ENCODE measurements at places on chromosomes 3 and 15.

- DNase-seq: no peak
These were observed 209.9 kb downstream of the ITPR1 start for GRCh38 chr3:4703054-4703480.

GRCh38 chr3:8532251-8532871 is 30.7 kb downstream of the LMCD1 start:
- DNase-seq: peak; percentile 53

- no peak for DNase-seq
These were observed 171.6 kb downstream of the CD47 start for GRCh38 chr3:107919239-107919638.

DNA sequence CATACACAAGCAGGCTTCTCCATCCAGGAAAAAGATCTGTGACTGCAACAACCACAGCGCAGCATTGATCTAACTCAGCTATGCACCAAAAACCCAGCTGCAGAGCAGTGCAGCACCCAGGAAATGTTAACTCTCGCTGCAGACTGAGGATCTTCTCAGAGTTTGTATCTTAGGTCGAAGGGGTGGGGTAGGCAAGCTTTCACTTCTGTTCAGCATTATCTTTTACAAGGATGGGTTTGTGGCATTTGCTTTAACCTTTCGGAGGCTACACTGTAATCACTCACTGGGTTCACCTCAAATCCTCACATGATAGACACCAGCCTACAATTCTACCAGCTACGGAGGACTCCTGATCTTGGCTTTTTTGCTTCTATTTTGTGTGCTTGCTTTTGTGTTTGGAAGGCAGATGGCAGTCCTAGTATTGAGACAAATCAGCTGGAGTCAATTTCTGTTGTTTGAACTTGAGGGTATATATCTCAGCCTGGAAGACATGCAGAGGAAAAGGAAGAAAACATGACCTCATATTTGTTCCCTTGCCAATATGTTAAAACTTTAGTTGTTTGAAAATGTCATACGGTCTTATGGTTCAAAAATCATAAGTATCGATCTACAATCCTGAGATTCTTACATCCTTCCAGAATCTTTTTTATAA is 25.2 kb downstream of the LRRK1 start:
- DNase-seq: no peak

GRCh38 chr3:58833491-58833890 is 166.9 kb upstream of the FAM3D start:
- no peak for DNase-seq

- peak; percentile 88 for DNase-seq
These were observed 32.4 kb upstream of the ALCAM start for GRCh38 chr3:105334138-105334882.

- DNase-seq: no peak
These were observed 17.3 kb upstream of the USP50 start for GRCh38 chr15:50563756-50564155.
